ENCODE measurements at places on chromosomes 11 and 22. TPM values are rescaled to one million over a fixed set of nuclear protein-coding genes. Genes with fewer than 3 reads are reported as not detected.

The TANGO2 gene
- 43.5 TPM for total RNA-seq

The SYT13 gene
- total RNA-seq = not detected

The ALG8 gene
- 32.5 TPM for total RNA-seq

The HPX gene
- total RNA-seq = 0.28 TPM

The NNMT gene
- total RNA-seq = 378 TPM

The PES1 gene
- total RNA-seq = 97.1 TPM

The KRTAP5-10 gene
- not detected for total RNA-seq

The ADAMTS15 gene
- total RNA-seq = under 0.01 TPM

The MFNG gene
- total RNA-seq = 73.4 TPM

The ASCL2 gene
- not detected for total RNA-seq

The MPPED2 gene
- total RNA-seq = under 0.01 TPM

The GUCY1A2 gene
- total RNA-seq = 0.99 TPM

The RAB36 gene
- total RNA-seq = 1.0 TPM

The COMT gene
- total RNA-seq = 215 TPM

The MYEOV gene
- total RNA-seq = 1.5 TPM

The UBXN1 gene
- total RNA-seq = 210 TPM

The HTR3A gene
- total RNA-seq = not detected

The LGALS12 gene
- not detected for total RNA-seq

The USP2 gene
- 0.18 TPM for total RNA-seq

The LRRC74B gene
- total RNA-seq = not detected

The C11orf52 gene
- total RNA-seq = not detected

The FDX1 gene
- 7.8 TPM for total RNA-seq

The MS4A12 gene
- not detected for total RNA-seq

The MS4A6E gene
- not detected for total RNA-seq

The PDE3B gene
- 1.4 TPM for total RNA-seq

The PHF21B gene
- total RNA-seq = not detected

The B4GALNT4 gene
- total RNA-seq = 2.5 TPM

The CCND1 gene
- total RNA-seq = 152 TPM

The OR5AL1 gene
- total RNA-seq = not detected

The ZNF280B gene
- total RNA-seq = 0.56 TPM

The ARHGAP8 gene
- total RNA-seq = not detected

The ANKRD49 gene
- 7.0 TPM for total RNA-seq
